ENCODE measurements at places on chromosomes 4 and X.

DNA sequence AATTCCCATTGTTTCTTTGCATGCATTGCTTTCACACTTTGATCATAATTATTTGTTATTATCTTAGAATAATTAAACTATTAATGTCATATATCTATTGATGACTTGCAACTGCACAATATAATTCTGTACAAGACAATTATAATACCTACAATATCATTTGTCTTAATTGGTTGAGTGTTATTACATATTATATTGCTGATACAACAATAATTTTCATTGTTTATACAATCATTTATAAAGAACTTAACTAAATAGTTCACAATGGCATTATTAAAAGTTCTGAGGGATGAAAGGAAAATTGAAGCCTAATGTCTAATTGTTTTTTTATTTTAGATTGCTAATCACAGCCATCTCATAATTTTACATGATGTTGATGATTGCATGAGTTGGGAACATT lies 227.6 kb downstream of the GALNTL6 start:
- no peak for DNase-seq

DNA sequence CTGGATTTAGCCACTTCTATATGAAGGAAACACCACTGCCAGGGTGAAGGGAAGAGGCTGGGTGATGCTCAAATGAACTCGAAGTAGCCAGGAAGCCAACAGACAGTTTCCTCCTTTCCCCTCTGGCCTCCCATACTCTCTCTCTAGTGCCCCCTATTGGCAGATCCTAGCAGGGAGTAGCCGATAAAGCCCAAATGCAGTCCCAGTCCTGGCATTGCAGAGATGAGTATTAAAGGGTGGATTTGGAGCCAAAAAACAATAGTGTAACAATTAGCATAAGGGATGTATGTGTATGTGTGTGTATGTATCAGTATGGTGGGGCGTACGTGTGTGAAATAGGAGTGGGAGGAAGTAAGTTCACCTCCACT lies 213.8 kb upstream of the LDB2 start:
- DNase-seq: no peak

DNA sequence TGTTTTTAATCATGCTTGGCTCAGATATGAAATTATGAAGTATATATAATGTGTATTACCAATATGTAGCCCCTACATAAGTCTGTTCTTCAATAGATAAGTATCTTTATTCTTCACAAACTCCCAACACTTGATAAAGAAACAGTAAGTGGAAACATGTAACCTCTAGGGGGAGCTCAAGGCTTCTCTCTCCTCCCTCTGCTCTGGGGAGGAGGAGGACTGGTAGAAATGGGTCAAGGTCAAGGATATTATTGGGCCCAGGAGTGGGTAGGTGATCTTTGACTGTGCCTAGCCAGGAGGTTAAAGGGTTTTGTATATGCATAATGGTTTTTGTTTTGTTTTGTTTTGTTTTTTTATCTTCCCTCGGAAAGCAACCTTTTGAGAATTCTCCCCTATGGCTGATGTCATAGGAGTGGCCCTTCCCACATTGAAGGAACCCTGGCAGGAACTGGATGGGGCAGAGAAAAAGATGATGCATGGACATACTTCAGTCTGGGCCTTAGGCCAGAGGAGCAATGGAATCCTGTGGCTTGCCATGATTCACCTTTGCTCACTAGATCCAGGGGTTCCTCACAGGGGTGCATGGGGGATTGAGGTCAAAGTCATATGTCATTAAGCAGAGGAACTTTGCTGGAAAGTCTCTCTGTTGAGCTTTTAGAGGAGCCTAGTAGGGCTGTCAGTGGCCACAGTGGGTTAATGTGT lies 460.3 kb downstream of the MID1IP1 start:
- peak; percentile 67 for DNase-seq

- DNase-seq: no peak
These were observed 116.1 kb upstream of the ARHGAP24 start for GRCh38 chr4:85358831-85359230.

DNA sequence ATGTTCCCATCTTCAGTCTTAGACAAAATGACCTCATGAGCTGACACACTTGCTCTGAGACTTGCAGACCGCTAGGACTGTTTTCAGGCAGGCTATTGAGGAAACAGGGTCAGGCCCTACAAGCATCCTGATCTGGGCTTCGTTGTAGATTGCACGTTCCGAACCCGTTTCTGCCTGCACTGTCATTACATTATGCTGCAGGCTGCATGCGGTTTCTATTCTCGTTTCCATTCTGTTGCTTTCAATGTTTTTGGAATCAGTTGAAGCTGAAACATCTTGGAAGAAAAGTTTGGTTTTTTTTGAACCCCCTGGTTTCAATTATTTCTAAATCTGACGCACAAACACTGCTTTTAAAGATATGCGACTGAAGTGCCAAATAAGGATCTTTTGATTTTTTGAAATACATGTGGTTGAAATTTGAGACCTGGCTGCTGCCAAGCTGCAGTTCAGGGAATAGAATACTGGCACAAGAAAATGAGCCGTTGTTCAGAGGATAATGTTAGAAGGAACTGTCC lies 716.1 kb upstream of the INTU start:
- DNase-seq: peak; percentile 93

DNA sequence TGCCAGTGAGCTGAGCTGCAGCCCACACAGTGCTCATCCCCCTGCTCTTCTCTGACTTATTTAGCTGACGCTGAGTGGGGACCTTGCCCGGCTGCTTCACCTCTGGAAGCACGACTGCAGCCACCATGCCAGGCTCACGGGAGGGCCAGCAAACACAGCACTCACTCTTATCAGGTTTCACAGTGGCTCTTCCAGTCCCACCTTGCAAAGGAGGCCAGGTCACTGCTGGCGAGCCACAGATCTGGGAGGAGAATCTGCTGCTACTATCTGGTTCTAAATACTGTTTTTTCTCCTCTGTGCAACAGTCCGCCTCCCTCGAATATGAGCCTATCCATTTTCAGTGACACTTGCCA lies 6.7 kb upstream of the SPON2 start:
- DNase-seq: no peak

DNA sequence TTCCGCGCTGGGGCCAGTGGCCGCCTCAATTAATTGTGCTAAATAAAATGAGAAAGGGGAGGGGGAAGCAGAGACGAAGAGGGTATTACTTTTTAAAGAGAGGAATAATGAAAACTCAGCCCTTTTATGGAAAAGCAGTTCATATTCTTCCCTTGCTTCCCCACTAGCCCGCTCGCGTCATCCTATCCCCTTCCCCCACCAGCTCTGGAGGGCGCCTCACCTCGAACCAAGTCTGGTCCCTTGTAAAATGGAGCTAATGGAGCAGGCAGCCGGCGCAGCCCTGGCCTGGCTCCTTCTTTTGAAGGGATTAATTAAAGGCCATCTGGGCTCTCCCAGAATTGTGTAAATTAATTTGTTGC lies 511 bp upstream of the NKX6-1 start:
- DNase-seq: no peak

DNA sequence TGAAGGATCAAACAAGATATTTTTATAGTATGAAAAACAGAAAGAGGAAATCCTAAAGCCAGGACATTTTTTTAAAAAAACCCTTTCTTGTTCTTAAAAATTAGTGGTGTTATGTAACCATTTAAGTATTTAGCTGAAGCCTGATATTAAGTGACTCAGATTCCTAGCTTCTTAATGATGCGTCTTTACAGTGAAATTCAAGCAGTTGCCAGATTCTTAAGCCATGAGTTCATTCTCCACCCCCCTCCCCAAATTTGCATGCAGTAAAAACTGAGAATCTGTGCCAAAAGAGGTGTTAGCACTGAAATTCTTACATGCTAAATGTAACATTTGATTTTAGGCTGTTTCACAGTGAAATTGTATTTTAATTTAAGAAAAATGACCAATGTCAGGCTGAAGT lies 180.8 kb downstream of the RAPGEF2 start:
- DNase-seq: peak; percentile 92
